ENCODE measurements at places on chromosomes 1 and 21.

DNA sequence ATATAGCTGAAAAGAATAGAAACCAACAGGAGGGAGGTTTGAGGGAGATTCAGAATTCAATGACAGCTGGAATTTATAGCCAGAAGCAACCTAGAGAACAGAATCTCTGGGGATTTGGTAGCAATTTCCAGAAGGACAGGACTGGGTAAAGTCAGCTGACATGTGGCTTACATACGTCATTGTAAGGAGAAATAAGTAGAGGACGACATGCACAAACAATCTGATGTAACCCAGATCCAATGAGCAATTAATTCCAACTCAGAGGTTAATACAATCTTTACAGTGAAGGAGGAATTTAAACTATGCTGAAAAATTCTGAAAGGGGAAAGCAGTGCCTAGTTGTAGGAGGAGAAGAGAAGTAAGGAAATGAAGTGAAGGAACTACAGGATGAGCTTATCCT, 383.9 kb downstream of the PTBP2 start:
- no peak for DNase-seq

- no peak for DNase-seq
These were observed 121.4 kb downstream of the MRPL39 start for GRCh38 chr21:25485914-25486313.

- no peak for DNase-seq
These were observed 93.7 kb downstream of the AK5 start for GRCh38 chr1:77375541-77375940.

DNA sequence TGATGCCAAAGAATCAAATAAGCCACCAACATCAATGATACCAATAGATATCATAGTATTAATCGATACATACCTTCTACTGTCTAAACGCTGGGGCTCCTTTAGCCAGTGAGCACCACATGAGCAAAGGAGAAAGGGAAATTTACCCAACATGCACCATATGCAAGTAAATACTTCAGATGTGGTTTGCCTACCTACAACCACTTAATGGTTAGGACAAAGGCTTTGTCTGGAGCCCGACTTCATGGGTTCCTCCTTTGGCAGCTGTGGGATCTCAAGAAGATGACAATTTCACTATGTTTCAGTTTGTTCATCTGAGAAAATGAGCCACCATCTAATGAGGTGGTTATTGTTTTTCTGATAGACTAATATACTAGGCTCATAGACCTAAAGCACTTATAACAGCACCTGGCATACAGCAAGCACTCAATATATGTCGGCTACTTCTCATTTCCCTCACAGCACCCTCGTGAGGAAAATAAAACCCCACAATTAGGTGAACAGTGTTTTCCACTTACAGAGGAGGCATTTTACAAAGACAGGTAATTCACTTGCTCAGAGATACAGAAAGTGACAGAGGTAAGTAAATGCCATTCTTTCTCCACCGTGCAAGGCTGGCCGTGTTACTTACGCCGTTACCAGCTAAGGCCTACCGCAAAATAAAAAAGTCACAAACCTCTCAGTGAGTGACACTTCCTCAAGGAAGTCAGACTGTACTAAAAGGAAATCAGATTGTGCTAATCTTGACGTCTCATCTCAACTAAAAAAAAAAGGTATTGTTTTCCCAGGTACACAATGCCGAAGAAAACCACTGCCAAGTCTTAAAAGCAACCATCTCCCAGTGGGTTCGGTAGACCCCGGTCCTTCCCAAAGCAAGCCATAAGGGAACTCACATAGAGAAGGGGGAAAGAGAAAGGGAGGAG, 1.6 kb downstream of the TTC13 start:
- no peak for DNase-seq

GRCh38 chr1:67446893-67447292, 16.7 kb upstream of the SERBP1 start:
- no peak for DNase-seq

GRCh38 chr21:27269644-27270043, 302.8 kb upstream of the ADAMTS5 start:
- peak; percentile 36 for DNase-seq

DNA sequence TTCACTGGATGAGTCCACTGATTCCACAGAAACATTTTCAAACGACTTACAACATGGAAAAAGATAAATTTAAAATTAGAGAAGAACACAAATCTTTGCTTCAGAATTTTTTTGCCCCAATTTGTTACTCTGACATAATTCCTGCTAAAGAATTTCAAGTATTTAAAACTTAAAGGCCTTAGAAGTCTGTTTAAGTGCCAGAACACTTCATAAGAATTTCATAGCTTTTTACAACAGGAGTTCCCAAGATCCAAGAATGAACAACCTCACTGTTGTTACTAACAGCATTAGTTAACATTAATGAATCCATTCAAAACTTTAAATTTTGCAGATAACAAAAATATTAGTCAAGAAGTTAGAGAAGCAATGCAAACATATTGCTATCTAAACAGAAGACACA, 31.7 kb downstream of the ARHGAP29 start:
- DNase-seq: no peak

DNA sequence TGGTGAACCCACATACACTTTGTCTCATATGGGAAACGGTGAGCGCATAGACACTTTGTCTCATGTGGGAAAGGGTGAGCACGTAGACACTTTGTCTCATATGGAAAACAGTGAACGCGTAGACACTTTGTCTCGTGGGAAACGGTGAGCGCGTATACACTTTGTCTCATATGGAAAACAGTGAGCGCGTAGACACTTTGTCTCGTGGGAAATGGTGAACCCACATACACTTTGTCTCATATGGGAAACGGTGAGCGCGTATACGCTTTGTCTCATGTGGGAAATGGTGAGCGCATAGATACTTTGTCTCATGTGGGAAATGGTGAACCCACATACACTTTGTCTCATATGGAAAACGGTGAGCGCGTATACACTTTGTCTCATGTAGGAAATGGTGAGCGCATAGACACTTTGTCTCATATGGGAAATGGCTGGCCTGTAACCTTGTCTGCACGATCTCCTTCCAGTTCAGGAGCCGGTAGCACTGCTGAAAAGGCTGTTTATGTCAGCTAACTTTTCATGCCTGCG, 50.7 kb upstream of the TRAPPC10 start:
- no peak for DNase-seq

DNA sequence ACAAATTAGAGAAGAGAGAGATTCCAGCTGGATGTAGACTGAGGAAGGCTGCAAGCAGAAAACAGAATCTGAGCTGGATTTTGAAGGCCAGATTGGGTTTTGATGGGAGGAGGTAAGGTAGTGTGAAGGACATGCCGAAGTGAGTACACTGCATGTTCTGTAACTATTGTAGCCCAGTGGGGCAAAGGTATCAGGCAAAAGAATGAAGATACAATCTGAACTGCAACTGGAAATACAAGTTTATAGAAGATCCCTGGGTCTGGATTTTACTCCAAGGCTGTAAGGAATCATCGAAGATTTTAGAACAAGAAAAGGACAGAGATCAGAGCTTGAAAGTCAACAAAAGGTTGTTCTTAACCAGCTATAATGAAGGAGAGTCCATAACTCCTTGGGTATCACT, 382.0 kb downstream of the KCNH1 start:
- DNase-seq: no peak

DNA sequence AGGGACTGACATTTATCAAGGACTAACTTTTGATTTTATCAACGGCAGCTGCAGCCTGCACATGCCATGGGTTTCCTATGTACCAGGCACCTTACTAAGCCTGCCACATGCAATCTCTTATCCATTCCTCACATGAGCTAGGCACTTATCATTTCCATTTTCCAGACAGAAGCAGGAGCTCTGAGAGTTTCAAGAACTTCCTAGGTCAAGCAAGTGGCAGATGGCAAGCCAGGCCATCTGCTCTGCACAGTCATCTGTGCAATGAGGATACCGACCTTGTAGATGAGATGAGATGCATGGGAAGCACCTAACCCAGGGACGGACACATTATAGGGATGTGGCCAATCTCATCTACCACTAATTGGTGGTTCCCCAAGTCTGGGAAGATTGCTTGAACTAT, 339.4 kb upstream of the USP24 start:
- DNase-seq: no peak

DNA sequence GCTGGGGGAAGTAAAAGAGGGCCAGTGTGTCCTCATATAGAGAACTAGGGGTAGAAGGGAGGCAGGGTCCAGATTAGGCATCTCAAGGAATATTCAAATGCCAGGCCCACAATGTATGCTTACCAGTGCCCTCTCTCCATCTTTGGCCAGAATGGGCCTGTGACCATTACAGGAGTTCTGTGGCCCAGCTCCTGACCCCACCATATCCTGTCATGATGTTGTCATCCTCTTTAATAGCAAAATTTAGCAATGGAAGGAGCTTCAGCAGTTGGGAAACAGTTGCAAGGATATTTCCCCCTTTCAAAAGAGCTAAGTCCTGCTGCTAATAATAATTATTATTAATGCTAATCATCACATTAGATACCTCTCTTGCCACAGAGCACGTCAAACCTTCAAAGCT, 49.3 kb upstream of the JUN start:
- DNase-seq: no peak

- DNase-seq: no peak
These were observed 1493.7 kb downstream of the AMY1C start for GRCh38 chr1:105243411-105243810.

DNA sequence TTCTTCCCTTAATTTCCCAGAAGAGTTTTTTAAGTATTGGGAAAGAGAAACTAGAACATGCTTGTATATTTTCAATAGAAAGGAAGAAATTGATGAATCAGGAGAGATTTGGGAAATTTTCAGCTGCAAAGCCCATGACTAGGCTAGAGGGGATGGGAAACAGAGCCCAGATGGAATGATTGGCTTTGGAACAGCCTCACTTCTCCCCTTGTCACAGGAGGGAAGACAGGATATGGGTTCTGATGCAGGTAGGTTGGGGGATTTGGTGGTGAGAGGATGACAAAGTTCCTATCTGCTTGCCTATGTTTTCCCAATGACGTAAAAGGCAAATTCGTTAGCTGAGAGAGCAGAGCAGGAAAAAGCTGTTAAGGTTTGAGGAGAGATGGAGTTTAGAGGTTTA, 31.0 kb upstream of the ARID1A start:
- no peak for DNase-seq

DNA sequence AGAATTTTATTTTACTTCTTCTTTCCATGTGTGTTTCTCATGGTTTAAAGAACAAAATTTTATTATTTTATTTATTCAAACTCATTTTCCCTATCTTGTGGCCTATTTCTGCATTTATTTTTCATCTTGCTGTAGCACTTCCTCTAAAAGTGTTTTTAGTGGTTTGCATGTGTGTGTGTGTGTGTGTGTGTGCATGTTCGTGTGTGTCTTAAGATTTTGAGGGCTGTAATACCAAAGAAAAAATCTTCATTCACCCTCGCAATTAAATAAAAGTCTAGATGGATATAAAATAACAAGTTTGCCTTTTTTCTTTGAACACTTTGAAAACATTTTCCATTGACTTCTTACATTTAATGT, 24.6 kb upstream of the FCRL3 start:
- no peak for DNase-seq

DNA sequence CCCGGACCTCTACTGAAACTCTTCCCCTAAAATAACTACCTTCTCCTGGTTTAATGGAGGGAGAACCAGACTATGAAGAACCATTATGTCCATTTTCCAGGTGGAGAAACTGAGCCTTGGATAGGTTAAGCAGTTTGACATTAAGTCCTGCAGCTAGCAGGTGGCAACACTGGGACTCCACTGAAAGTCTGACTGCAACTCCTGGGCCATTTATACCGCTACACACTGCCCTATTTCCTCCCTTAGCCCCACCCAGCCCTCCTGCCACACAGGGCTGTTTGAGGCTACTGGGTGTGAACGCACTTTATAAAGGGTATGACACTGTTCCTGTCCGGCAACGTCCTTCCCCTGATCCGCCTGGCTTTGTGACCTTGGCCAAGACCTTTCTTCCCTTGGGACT, 511 bp upstream of the INPP5B start:
- no peak for DNase-seq

GRCh38 chr1:41072051-41072450, 50.5 kb upstream of the SLFNL1 start:
- DNase-seq: no peak

DNA sequence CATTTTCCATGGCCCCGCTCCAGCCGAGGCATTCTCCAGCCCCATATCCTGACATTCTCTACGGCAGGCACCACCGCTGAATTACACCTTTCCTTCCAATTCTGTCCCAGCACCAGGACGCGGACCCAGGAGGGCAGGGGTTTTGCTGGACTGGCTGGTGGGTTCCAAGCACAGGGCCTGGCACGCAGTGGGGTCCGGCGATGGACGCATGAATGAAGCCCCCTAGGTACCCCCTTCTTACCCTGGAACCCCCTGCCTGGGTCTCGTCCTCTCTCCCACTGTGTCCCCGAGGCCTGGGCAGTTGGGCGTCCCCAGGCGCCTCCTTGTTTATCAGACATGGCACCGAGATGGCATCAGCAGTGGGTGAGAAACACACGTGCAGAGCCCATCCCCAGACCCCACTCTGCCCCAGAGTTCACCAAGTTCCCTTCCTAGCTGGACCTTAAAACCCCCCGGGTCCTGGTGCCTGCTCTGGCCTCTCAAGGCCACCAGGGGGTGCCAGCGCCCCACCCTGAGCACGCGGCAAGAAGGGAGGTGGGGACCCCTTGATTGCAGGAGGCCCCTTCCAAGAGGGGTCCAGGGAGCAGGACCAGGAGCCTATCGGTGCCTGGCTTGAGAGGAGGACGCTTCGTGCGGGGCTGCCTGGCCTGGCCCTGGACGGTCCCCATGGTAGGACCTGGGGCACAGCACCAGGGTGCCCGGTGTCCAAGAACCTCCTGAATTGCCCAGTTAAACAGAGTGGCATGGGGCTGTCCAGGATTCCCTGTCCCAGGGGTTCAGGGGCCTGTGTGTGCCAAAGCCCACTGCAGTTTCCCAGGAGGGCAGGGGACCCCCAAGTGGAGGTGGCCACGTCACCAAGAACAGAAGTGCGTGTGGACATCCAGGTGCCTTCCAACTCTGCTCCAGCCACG, 46.1 kb downstream of the MEGF6 start:
- DNase-seq: no peak

- DNase-seq: no peak
These were observed 7.4 kb downstream of the IFNAR1 start for GRCh38 chr21:33332143-33332542.

- DNase-seq: no peak
These were observed 52.4 kb downstream of the KCNJ6 start for GRCh38 chr21:37863842-37864241.

- DNase-seq: no peak
These were observed 599.6 kb downstream of the PTPRU start for GRCh38 chr1:29835874-29836273.

DNA sequence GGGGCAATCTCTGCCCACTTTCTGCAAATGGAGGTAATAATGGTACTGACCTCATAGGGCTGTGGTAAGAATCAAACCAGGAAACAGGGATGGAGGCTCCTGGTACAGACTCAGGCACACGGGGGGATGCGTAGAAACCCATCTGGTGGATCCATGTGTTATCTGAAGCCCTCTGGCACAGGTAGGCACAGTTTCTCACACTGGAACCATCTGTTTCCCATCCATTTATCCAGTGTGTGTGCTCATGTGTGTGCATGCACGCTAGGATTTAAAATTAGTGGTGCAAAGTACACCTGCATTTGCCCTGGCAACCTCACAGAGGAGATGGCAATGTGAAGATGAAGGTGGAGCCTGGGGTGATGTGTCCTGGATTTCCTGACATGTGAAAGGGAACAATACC, 103.3 kb downstream of the RAVER2 start:
- DNase-seq: no peak

Data from astrocyte of the cerebellum (primary cell).